Activated CD4-positive, alpha-beta T cell treated with anti-CD3 and anti-CD28 coated beads, Interleukin-2, amount 50 U/mL, for 16 hours (primary cell): ENCODE measurements at places on chromosomes 2 and 18.

GRCh38 chr18:26780520-26781325 is 84.8 kb downstream of the AQP4 start:
- no peak for DNase-seq

GRCh38 chr2:231612456-231613330 is 20.0 kb downstream of the TEX44 start:
- peak; percentile 96 for DNase-seq

- no peak for DNase-seq
Observed at GRCh38 chr2:85276571-85277118, 51.1 kb downstream of the TGOLN2 start.

DNA sequence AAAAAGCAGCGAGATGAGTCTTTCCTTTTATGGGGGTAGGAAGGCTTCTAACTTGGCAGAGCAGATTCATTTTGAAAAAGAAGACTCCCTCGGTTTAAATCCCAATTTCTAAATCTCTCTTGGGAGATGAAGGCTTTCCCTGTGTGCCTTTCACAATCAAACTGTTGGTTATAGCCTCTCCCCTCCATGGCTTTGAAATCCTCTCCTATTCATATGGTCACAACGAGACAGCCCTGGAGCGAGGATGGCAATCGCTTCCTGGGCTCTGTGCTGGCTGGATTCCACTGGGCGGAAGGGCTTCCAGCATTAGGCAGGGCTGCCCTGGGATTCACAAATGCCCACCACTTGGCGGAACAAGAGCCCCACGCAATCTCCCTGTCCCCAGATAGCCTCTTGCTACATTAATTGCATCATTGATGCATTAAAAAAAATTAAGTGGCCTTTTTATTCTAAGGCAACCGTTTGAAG is 1.6 kb downstream of the CAVIN2 start:
- no peak for DNase-seq

DNA sequence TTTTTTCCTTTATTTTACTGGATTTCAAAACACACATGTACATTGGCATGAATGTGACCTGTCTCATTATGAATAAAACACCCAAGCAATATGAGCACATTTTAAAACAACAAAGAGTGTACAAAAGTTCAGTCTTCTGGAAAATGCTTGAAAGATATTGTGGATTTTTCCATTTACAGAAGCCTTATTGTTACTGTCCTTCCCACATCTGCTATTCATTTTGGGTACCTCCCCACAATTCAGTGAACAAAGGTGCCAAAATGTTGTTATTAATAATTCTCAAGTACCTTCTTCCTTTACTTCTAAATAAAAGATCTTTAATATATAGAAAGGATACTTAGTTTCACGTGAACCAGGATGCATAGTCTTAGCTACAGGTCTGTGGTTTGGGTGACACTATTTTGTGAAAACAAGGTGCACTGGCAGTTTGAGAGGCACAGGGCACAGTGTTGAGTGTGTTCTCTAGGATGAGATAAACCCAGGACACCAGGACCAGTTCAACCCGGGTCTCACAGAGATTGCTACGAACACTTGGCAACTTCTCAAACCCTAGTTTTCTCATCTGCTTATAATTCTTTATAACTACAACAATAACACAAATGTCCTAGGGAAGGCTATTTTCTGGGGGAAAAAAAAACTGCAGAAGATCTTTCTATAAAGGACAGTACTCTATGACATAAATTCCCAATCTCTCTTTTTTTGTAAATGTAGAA is 84.5 kb upstream of the GALNT5 start:
- DNase-seq: no peak
